Small intestine (tissue), 16 donors: ENCODE measurements at places on chromosomes 4 and X.

- no peak for DNase-seq
- no peak overlapping the region for H3K4me3 ChIP-seq
- no peaks in the 10 kb centered on the region for H3K27me3 ChIP-seq
- no peak overlapping the region for H3K27ac ChIP-seq
- H3K36me3 ChIP-seq = no peaks in the 10 kb centered on the region
These were observed 25.4 kb downstream of the ATP7A start for GRCh38 chrX:77935886-77936285.

DNA sequence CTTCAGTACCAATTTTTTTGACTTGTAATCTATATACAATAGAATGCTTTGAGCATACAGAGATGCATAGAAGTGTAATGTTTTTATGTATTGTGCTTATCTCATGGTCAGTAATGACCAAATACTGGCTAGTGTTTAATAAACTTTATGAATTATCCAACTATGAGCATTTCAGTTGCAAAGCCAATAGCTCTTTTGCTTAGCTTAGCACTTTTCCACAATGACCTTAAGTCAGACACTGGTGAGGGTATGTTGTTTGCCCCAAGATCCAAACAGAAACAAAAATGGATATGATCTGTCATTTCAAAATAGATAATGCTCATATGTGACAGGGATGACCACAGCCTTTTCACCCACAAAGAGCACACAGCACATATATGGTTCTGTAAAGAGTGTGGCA, 393.0 kb downstream of the AFF2 start:
- H3K4me3 ChIP-seq = no peak overlapping the region
- no peaks in the 10 kb centered on the region for H3K27me3 ChIP-seq
- H3K36me3 ChIP-seq = no peaks in the 10 kb centered on the region
- H3K4me1 ChIP-seq = no peaks in the 10 kb centered on the region
- no peak for DNase-seq

DNA sequence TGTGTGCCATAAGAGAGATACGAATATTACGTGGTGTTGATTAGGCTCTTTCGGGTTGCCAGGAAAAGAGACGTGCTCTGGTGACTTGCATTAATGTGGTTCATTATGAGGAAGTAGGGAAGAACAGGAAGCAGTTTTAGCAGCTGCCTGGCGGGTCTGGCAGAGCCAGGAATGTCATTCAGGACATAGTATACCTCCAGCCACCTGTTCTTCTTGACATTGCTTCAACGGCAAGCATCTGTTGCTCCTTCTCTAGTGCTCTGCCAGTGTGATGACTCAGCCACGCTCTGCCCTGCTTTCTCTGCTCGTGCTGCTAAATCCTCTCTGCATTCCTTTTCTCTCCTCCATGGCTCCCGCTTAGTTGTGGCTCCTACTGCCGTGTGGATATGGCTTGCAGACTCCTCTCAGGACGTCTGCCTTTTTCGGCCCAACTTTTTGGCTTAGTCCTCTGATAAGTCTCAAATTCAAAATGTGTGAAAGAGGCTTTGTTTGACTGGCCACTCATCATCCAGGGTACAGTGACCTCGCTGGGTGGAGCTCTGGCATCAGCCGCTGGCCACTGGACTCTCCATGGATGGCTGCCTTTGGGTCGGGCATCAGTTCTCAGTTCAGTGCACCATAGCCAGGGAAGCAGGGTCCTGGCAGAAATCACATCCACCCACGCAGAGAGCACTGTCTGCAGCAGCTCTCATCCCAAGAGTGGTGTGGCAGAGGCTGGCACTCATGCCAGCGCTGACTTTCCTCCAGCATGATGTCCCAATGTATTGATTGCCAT, 89.3 kb upstream of the KLF3 start:
- no peak for DNase-seq
- no peak overlapping the region for H3K4me3 ChIP-seq
- H3K27me3 ChIP-seq = no peaks in the 10 kb centered on the region
- no peaks in the 10 kb centered on the region for H3K36me3 ChIP-seq
- H3K4me1 ChIP-seq = peaks cover 28% of the 10 kb centered on the region

DNA sequence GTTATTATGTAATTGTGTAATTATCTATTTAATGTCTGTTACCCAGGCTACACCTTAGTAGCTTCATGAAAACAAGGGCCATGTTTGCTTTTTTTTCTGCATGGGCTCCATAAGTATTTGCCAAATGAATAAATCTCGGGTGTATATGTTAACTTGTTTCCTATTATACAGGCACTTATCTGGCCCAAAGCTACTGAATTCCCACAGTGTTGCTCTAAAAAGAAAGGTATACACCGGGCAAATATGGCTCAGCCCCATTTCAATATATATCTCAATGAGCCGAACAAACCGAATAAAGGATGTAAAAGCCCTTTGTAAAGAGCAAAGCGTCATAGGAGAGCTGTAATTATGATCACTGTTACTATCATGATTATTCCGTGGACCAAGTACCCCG, 767 bp downstream of the PAQR3 start:
- no peaks in the 10 kb centered on the region for H3K36me3 ChIP-seq
- H3K27me3 ChIP-seq = no peaks in the 10 kb centered on the region
- peak overlapping the region; percentile 90 for H3K4me3 ChIP-seq
- H3K4me1 ChIP-seq = peaks cover 10% of the 10 kb centered on the region
- DNase-seq = no peak
- peak overlapping the region; percentile 70 for H3K27ac ChIP-seq

- H3K27ac ChIP-seq = no peak overlapping the region
- H3K27me3 ChIP-seq = no peaks in the 10 kb centered on the region
- peaks cover 6% of the 10 kb centered on the region for H3K36me3 ChIP-seq
- no peaks in the 10 kb centered on the region for H3K4me1 ChIP-seq
- DNase-seq = no peak
These were observed 38.8 kb downstream of the TAPT1 start for GRCh38 chr4:16187455-16187854.

- H3K4me1 ChIP-seq = peaks cover 5% of the 10 kb centered on the region
- no peaks in the 10 kb centered on the region for H3K36me3 ChIP-seq
- no peaks in the 10 kb centered on the region for H3K27me3 ChIP-seq
- no peak overlapping the region for H3K27ac ChIP-seq
These were observed 21.4 kb downstream of the DHRSX start for GRCh38 chrX:2479420-2479780.

DNA sequence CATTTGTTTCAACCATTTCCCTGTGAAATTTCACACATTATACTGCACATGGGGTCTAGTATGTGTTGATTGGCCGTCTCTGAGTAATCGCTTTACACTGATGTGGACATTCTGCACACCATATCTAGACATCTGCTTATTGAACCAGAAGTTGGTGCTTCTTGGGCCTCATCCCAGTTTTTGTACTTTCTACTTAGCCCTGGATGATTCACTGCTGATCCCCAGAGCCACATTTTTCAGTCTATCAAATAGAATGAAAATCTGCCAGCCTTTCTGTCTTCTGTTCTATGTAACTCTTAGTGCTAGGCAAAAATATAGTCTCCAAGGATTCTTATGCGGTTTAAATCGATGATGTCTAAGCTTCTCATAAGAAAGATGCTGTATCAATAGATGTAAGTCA, 40.5 kb upstream of the RELL1 start:
- no peaks in the 10 kb centered on the region for H3K36me3 ChIP-seq
- H3K27me3 ChIP-seq = no peaks in the 10 kb centered on the region
- peaks cover 2% of the 10 kb centered on the region for H3K4me1 ChIP-seq
- H3K27ac ChIP-seq = no peak overlapping the region

DNA sequence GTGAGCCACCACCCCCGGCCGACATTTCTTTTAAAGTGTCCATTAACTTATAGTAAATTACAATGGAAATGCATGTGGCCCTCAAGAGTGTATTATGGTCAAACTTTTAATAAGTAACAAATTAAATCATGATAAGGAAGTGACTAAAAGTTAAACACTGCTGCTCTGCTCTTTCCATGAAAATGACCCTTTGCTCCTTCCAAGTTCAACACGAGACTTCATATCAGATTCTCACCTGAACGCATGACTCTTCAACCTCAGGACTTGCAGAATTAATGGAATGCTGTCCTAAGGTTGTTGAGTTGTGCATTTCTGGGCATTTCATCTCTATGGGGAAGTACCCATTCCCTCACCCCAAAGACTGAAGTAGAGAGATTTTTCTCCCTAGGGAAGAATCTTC, 27.1 kb downstream of the AWAT2 start:
- H3K27me3 ChIP-seq = no peaks in the 10 kb centered on the region
- H3K4me1 ChIP-seq = no peaks in the 10 kb centered on the region
- no peaks in the 10 kb centered on the region for H3K36me3 ChIP-seq
- no peak overlapping the region for H3K27ac ChIP-seq

- H3K36me3 ChIP-seq = no peaks in the 10 kb centered on the region
- DNase-seq = no peak
- no peak overlapping the region for H3K4me3 ChIP-seq
- no peaks in the 10 kb centered on the region for H3K27me3 ChIP-seq
- H3K4me1 ChIP-seq = no peaks in the 10 kb centered on the region
These were observed 29.8 kb upstream of the C1QTNF7 start for GRCh38 chr4:15398001-15398400.
